Left colon (tissue), 2 donors: ENCODE measurements at places on chromosomes 1 and 21. TPM values are rescaled to one million over a fixed set of nuclear protein-coding genes. Genes with fewer than 3 reads are reported as not detected.
A peak's percentile ranks its signal among the peaks of the same experiment; 100 is the strongest.

The DENND2C gene
- total RNA-seq: 0.64 TPM

The VSIG8 gene
- total RNA-seq: not detected

The LZIC gene
- total RNA-seq: 49.6 TPM

The SPRR2B gene
- not detected for total RNA-seq

The COL9A2 gene
- total RNA-seq: 3.7 TPM

The FAM177B gene
- 19.1 TPM for total RNA-seq

The HMGN2 gene
- 270 TPM for total RNA-seq

The MIXL1 gene
- 0.15 TPM for total RNA-seq

- no peak for DNase-seq
These were observed 34.6 kb downstream of the CLIC4 start for GRCh38 chr1:24779689-24780464.

GRCh38 chr1:74811436-74812179 lies 78.7 kb downstream of the TYW3 start:
- DNase-seq: no peak

DNA sequence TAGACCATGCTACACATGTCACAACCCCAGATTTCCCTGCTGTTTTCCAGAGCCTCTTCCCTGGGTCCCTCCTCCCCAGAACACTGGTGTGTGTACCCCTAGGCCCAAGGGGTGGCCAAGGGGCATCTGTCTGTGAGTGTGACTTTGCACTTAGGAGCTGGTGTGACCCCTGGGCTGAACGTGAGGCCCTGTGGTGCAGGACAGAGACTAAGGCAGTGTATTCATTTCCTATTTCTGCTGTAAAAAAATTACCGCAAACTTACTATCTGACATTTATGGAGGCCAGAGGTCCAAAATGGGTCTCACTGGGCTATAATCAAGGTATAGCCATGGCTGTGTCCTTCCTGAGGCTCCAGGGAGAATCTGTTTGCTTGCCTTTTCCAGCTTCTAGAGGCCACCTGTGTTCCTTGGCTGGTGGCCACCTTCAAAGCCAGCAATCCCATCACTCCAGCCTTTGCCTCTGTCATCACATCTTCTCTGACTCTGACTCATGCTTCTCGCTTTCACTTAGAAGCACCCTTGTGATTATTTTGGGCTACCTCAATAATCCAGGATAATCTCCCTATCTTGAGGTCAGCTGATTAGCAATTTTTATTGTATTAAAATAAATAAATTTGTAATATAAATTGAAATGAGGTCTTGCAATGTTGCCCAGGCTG lies 24.0 kb upstream of the ELOA start:
- DNase-seq: no peak

DNA sequence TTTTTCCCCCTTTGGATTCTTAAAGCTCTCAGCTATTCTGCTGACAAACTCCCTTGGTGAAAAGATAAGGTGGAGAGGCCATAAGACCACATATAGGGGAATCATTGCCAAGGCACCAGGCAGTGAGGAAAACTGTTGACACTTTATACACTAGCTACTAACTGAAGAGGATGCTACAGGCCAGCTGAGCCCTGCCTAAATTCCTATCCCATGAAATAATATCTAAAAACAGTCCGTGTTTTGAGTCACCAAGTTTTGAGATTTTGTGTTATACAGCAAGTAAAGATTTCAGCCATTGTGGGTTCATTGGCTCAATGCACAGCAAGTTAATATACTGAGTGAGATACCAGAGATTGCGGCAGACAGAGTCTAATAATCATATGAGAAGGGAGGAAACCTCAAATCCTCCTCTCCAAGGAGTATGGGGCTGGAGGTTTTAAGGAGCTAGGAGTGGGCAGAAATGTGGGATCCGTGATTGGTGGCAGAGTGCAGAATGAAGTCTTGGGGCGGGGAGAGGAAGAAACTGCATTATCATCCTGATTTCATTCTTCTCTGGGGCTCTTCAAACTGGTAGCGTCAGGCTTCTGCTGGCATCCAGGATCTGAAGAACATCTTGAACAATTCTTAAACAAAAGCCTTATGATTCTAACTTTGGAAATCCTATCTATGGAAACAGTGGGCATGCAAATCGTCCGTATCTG lies 9.2 kb downstream of the CLDN8 start:
- no peak for DNase-seq

DNA sequence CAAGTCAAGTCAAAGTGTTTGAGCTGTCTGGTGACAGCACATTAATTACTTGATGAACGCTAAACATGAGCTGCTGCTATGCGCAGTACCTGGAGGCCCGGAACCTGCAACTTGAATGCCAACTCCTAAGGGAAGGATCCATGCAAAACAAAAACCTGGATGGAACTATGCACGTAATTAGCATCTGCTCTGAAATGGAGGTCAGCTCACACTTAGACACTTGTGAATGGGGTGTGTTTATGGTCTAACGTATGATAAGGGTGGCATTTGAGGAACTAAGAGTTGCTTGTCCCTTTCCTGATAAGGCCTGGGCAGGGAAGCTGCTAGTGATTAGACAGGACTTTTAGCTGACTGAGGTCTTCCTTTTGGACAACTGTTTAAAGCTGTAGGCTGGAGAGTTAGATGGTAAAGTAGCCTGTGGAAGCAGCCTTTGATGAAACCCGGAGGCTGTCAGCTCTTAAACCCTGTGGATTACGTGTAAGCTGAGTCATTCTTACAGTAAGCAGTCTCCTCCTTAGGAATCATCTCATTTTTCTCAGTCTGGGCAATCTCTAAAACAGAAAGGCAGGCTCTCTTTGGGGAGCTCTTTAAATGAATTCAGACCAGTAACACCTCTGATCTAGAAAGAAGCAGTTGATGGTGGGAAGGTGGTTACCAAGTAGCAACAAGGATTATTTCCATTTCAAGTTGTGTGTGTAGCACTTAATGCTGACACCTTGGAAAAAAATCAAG lies 6.8 kb downstream of the TENT5C start:
- no peak for DNase-seq

- DNase-seq: no peak
These were observed 214.5 kb downstream of the SMYD3 start for GRCh38 chr1:246292571-246292970.

DNA sequence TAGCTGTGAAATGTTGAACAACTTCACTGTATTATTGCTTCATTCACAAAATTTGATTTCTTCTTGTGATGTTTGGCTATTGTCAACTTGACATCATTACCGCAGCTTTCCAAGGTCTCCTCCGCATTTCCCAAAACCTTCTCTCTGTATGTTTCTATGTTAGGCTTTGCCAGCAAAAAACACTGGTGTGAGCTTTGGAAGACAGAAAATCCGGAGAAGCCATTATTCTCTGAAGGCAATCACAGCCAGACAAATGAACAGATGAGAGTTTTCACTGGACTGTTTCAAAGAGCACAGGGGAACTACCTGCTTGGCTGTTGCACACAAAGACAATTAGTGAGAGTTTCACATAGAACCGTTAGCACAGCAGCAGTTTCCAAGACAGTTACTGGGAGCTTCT lies 609.6 kb downstream of the BRINP3 start:
- DNase-seq: no peak

- DNase-seq: no peak
These were observed 31.6 kb downstream of the CD1D start for GRCh38 chr1:158212320-158212719.

GRCh38 chr1:14897080-14897449 lies 256.5 kb upstream of the TMEM51 start:
- no peak for DNase-seq

- no peak for DNase-seq
These were observed 42.6 kb upstream of the EPB41 start for GRCh38 chr1:28871631-28872401.

GRCh38 chr1:17611991-17612390 lies 72.5 kb downstream of the ARHGEF10L start:
- no peak for DNase-seq

- DNase-seq: peak; percentile 18
These were observed 11.6 kb upstream of the SAMD11 start for GRCh38 chr1:911875-912739.

GRCh38 chr1:150352866-150353265 lies 11.1 kb upstream of the RPRD2 start:
- DNase-seq: no peak

DNA sequence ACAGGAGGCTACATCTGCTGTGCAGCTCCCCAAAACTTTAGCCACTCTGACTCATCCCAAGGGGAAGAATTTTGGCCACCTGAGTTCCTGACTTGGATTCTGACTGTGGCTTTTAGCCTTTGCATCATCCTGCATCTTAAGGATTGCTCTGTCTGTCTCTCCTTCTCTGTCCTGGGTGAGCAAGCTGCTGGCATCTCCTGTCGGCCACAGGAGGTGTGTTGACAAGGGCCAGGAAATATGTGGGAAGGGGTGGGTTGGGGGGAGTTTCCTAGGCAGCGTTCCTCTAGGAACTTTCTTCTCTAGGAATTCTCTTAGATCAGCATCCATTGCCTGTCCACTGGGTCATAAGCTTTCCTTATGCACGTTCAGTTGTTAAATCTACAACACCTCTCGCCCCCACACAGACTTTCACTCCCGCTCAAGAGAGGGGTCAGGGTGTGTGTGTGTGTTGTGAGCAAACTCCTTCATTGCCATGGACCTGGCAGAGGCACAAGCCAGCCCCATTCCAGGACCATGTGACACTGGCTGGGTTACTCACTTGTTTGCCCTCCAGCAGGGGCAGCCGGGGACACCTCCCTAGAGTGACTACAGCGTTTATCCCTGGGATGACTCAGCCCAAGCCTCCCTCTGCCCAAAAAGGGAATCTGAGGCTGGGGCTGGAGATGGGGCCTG lies 145.0 kb upstream of the DUSP10 start:
- DNase-seq: peak; percentile 17

- no peak for DNase-seq
These were observed 9.0 kb upstream of the HTR6 start for GRCh38 chr1:19655718-19656080.

DNA sequence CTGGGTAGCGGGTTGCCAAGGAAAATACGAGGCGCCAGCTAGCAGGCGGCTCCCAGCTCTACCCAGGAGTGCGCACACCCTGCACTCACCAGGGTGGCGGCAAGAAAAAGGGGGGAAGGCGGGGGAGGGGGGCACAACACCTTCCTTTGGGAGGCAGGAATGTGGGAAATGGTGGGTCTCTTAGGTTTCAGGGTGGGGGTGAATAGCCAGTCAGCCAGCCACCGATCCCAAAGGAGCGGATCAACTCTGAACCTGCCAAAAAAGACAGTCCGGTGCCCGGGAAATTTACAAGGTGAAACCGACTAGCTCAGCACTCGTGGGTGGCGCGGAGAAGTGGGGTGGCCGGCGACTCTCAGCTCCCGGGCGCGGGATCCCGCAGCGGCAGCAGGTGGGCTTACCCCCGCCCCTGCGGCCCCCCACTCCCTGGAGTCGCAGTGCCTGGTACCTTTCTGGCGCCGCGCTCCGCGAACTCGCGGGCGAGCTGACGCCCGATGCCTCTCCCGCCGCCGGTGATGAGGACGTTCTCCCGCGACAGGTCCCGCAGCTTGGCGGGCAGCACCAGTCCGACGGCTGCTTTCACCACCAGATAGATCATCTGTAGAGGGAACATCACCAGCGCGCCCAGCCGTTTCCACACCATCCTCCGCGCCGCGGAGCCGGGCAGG lies 1.2 kb downstream of the DHRS3 start:
- DNase-seq: peak; percentile 57

DNA sequence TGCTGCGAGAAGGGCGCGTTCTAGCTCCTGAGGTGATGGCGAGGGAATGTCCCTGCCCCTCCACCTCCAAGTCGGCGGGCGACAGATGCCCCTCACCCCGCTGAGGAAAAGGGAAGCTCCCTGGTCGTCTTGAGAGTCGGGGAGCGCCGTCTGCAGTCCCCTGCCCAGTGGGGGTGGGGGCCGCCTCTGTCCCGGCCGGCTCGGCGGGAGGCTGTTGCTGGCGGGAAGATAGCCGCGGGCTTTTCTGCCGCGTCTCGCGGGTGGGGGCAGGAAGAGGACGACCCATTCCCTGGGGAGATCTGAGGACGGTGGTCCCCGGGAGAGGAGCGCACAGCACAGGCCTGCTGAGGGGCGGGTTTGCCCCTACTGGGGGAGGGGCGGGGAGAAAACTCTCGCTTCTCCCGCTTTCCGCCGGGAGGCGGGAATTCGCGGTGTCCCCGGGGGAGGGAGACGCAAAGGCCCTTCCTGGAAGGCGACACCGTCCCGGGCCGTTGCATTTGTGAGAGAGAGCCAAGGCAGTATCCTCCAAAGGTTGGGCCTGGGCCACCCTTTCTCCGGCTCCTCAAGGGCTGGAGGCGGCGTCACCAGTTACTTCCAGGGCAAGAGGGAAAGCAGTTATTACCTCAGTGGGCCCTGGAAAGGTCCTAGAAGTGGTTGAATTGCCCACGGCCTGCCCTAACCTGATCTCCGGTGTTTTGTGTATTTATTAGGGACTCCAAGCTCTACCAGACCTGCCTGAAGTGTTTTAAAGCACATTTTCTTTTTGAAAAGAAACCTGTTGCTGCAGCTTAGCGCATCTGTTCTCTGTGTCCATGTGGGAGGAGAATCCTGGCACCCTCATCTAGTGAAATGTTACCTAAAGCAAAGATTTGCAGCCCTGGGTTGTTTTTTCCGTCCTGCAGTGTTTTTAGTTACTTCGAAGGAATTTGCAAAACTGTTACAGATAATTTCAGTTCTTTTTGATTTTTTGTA lies 648 bp downstream of the S100PBP start:
- peak; percentile 77 for DNase-seq

- DNase-seq: peak; percentile 82
These were observed 30.6 kb upstream of the BMP8B start for GRCh38 chr1:39819091-39819812.

DNA sequence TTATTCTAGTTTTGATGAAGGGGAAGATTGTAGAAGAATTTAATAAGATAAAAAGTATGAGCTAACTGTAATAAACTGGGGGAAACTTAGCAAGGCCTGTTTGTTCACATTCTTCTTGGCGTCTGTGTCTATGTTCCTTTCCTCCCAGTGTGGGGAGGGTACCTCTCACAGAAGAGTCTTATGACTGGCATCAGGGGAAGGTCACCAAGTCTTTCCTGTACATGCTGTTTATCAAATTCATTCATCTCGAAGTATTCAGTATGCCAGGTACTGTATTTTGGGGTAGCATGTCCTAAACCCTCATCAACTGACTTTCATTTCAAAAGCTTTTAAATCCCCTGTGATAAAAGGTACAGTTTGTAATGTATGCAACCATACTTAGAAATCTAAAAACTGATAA lies 78.4 kb downstream of the HS2ST1 start:
- DNase-seq: no peak

GRCh38 chr1:94000510-94001282 lies 91.5 kb upstream of the GCLM start:
- DNase-seq: no peak
